ENCODE measurements at places on chromosomes 4 and X.

GRCh38 chrX:48591255-48591791 is 6.0 kb upstream of the WDR13 start:
- no peak for DNase-seq

- no peak for DNase-seq
Measured at GRCh38 chrX:119181491-119181890, 53.9 kb upstream of the KIAA1210 start.

- DNase-seq: no peak
Measured at GRCh38 chr4:8254076-8254475, 15.5 kb upstream of the HTRA3 start.

DNA sequence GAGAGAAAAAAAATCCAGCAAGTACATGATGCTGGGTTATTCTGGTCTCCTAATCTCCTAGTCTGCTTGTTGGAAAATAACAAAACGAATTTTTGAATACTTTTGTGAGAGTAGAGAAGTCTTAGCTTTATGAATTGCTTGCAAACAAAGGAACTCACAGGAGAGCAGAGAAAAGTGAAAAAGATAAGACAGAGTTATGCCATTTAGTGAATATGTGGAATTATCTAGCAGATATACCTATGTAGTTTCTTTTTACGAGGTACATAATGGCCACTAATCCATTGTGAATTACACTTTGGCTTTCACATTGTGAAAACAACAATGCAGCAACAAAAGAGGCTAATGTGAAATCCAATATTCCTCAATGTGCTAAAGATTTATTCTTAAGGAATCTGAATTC is 226.7 kb downstream of the NDST4 start:
- no peak for DNase-seq

DNA sequence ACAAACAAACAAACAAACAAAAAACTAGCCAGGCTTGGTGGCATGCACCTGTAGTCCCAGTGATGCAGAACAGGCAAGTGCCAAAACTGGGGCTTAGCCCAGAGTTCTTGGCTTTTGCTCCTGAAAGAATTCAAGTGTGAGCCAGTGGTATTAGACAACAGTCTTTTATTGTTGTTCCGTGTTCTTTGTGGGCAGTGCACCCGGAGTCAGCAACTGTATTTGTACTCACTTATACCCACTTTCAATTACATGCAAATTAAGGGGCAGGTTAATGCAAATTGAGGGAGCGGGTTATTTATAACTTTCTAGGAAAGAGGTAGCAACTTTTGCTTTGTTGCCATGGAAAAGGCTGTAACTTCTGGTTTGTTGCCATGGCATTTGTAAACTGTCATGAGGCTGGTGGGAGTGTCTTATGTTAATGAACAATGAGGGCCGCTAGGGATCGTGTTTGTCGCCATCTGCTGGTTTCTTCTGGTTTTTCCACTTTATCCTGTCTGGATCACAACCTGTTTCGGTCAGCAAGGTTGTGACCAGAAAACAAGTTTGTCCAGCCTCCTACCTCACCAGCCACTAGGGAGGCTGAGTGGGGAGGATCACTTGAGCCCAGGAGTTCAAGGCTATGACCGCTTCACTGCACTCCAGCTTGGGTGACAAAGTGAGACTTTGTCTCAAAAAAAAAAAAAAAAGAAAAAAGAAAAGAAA is 88.8 kb upstream of the ESX1 start:
- no peak for DNase-seq

- DNase-seq: no peak
Measured at GRCh38 chrX:25158635-25159034, 142.9 kb upstream of the ARX start.
